Fibroblast of skin of scalp (primary cell): ENCODE measurements at places on chromosomes 16 and 17.

GRCh38 chr16:88976366-88977017, 515 bp downstream of the CBFA2T3 start:
- DNase-seq, result no peak

- no peak for DNase-seq
Observed at GRCh38 chr17:69810326-69810965, 264.6 kb upstream of the KCNJ16 start.

- no peak for DNase-seq
Observed at GRCh38 chr16:25030420-25031131, 15.4 kb upstream of the ARHGAP17 start.

DNA sequence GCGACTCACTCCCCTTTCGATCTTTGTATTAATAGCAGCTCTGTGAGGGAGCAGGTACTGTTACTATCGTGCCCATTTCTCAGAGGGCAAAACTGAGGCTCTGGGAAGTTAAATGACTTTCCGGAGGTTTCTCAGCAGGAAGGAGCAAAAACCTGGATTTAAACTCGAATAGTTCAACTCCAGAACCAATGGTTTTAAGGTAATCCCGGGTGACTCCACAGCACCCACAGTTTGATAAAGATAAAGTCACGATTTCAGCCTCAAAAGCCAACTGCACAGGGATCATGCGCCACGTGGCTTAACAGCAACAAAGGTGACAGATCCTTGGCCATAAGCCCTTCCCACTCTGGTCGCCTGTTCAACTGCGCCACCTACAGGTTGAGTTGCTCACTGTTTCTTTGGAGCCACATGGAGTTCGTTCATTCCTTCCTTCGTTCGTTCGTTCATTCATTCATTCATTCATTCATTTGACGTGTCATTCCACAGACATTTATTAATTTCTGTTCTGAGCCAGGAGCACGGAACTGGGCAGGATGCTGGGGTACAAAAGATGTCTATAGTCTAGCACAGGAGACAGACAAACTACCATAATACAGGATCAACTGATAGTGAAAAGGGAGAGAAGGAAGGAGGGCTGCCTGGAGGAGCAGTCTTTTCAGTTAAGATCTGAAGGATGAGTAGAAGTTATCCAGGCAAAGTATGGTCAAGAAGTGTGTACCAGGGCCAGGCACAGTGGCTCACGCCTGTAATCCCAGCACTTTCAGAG, 134.8 kb downstream of the HS3ST2 start:
- peak; percentile 60 for DNase-seq

DNA sequence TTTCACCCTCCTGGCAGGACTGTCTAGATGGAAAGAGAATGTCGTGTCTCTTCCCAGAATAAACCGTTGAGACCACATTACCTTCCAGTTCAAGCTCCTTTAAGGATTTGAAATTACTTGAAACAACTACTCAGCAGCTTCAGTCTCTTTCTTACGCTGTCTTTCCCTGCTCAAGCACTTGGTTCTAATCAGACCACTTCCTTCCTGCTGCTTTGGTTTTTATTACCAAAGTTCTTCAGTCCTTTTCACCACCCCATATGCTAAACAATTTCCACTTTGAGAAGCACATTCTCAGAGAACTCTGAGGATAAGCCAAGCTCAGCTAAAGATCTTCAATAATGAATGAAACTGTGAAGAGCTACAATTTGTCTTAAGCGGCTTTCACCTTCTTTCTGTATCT, 105.4 kb downstream of the STX8 start:
- DNase-seq, result peak; percentile 8

DNA sequence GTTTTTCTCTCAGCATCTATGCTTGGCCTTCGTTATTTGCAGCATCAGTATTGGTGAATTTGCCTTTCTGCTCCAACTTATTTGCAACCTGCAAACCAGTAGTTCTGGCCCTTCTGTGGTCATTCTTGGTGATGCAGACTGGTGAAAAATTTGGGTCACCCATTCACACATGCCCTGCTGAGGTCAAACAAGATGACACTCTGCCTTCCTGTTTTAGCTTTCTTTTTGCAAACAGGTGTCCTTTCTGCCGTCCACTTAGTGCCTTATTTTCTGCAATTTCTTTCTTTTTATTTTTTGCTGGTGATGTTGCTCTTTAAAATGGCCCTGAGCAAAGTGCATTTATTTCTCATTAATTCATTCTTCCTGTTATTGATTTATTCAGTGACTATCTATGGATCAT, 31.3 kb downstream of the PLCG2 start:
- DNase-seq, result no peak

- peak; percentile 14 for DNase-seq
Observed at GRCh38 chr17:75487351-75488070, 27.8 kb downstream of the CASKIN2 start.

GRCh38 chr16:19707569-19708295, 10.3 kb downstream of the KNOP1 start:
- no peak for DNase-seq

DNA sequence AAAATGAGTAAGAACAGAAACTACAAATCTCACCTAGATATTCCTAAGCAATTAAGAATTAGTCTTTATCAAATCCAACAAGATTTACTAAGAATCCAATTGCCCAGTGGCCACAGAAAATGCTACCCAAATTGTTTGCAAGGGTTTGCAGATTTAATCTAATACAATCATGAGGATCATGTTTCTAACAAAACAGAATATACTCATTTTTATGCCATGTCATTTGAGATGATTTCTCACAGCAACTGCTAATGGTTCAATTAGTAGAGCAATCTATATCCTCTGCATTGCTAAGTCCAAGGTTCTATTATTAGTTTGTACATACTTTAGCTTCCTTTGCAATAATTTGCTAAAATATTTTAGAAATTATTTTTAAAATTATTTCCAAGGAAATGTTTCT, 41.2 kb downstream of the HELZ start:
- DNase-seq, result no peak

GRCh38 chr17:17577373-17577772, 14.1 kb downstream of the PEMT start:
- no peak for DNase-seq

GRCh38 chr17:6306820-6307219, 128.1 kb downstream of the AIPL1 start:
- no peak for DNase-seq

GRCh38 chr16:27374221-27374803, 27.7 kb upstream of the IL21R start:
- no peak for DNase-seq

- no peak for DNase-seq
Observed at GRCh38 chr17:8087075-8087951, at the start of gene ALOX12B. ALOX12B (minus strand) TSS chr17:8087716; CDS start chr17:8087442, 274 bp downstream.

- no peak for DNase-seq
Observed at GRCh38 chr16:29230671-29231096, 175.8 kb downstream of the NPIPB11 start.

DNA sequence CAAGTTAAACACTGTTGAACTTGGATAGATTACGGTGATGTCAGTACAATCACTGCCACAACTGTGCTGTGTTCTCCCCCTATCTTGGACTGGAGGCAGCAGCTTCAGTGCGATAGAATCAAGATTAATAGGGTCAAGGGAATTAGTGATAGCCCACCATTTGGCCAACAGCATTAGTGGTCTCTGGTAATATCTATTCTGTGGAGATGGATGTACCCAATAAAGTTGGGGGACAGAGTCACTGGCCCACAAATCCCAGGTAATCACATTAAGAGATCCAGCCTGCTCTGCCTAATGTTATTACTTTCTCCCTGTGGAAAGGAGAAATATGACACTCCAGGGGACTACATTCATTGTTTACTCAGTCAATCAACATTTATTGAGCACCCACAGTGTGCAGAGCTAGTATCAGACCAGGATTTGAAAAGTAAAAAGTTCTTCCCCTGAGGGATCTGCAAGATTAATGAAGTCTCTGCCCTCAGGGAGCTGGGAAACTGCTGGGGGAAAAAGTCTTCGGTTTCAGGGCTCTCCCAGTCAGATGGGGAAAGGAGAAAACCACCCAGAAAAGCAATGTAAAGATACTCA, 23.6 kb upstream of the ATP5MC1 start:
- DNase-seq, result no peak

DNA sequence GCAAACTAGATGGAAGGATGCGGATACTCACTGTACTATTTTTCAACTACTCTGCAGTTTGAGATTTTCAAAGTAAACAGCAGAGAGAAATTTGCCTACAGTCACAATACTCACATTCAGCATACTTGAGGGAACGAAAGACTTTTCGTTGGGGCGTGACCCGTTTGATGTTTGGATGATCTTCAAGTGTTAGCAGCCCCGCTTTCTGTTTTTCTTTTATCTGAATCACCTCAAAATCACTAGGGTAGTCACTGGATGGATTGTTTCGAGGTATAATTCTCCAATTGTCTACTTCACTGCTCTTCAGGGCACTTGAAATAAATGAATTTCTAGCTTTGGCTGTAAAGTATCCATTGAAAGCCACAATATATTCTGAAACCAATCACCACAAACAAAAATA, 17.8 kb downstream of the MBTPS1 start:
- no peak for DNase-seq

DNA sequence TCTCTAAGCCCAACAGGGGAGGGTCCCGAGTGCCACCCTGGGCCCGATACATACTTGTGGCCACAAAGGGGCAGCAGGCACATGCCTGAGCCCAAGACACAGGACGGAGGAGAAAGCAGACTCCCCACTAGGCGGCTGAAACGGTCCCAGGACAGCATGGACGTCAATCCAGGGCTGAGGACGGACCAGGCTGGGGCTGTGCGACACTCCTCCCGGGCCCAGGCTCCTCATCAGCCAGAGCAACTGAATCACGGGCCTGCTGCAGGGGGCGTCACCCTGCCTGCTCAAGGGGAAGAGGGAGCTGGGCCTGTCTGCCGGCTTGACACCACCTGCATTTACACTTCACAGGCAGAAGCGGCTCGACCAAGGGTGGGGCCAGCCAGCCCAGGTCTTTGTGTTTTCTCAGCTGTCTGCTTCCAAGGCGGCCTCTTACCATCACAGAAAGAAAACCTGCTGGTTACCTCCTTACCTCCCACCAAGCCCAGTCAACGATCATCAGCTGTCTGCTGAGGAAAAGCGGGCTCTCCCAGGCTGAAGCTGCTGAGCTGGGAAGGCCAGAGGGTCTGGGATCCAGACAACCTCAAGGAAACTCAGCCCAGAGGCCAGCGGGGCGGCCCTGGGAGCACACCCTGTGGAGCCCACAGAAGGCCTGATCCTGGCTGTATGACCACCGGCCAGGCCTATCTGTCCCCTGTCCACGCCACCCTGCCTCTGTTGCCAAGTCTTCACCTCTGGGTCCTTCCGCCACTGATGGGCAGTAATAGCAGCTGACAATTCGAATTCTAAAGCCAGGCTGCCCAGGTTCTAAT, 26.4 kb downstream of the KIFC3 start:
- peak; percentile 11 for DNase-seq

- no peak for DNase-seq
Observed at GRCh38 chr16:67781565-67781921, 24.8 kb downstream of the RANBP10 start.

DNA sequence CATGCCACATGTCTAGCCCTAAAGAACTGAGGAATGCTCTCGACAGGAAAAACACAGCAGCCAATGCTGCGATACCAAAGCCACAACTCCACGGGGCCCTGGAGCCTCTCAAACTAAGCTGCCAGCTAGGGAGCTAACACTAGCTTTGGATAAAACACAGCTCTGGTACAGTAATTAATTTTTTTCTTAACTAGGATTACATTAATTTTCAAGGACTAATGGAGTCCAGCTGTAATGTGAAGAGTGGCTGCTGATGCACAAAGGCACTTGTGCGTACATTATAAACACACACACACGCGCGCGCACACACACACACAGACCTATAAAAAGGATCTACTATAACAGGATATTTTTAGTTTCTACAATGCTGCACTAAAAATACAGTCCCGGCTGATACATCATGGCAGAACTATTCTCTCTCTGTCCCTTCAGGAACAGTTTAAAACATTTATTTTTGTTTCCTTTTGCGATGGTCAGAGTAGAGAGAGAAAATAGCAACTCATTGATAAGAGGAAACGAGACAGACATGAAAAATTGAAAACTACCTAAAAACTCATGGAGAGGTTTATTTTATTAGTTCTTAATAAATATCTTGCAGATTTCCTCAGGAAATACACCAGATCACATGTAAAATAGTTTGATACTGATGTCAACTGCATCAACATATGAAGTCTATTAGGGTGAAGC, 88.5 kb downstream of the SMG6 start:
- DNase-seq, result peak; percentile 87

DNA sequence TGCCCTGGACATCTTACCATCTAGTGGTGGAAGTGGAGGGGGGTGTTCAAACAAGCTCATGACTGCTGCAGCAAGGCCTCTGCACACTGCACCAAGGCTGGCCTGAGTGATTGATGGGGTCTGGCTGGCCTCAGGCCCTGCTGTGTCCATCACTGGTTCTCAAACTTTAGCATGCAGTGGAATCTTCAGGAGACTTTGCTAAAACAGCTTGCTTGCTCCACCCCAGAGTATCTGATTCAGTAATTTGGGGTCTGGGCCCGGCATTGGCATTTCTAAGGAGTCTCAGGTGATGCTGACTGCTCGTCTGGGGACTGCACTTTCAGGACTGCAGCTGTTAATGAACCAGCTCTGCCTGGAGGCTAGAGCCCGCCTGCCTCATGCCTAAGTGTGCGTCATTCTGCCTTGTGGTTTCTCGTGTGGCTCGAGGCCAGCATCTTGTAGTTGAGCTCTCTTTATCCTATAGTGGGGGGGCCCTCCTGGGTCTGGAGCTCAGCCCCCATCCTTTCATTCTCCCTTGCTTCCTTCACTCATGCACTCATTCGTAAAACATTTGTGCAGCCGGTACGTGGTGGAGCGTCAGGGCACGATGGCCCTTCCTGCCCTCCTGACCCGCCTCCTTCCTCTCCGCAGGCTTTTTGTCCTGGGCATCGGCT, 4.1 kb downstream of the MGAT5B start:
- DNase-seq, result peak; percentile 96

DNA sequence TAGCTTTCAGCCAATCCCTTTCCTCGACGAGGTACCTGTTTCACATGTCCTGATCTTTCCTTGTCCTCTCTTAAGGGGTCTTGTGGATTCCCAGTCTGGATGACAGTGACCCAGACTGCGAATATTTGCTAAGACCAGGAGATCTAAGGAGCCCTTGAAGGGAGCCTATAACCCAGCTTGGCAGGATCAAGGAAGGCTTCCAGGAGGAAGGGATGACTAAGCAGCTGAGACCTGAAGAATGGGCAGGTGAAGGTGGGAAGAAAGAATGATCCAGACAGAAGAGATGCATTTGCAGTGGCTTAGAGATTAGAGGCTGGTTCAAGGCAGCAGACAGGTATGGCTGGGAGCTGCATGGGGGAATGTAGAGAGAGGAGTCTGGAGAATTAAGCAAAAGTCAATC, 1.9 kb upstream of the PDK2 start:
- DNase-seq, result no peak

GRCh38 chr17:5500589-5501391, 14.4 kb downstream of the MIS12 start:
- peak; percentile 88 for DNase-seq

- DNase-seq, result peak; percentile 47
Observed at GRCh38 chr17:78962345-78962983, 17.3 kb downstream of the LGALS3BP start.

DNA sequence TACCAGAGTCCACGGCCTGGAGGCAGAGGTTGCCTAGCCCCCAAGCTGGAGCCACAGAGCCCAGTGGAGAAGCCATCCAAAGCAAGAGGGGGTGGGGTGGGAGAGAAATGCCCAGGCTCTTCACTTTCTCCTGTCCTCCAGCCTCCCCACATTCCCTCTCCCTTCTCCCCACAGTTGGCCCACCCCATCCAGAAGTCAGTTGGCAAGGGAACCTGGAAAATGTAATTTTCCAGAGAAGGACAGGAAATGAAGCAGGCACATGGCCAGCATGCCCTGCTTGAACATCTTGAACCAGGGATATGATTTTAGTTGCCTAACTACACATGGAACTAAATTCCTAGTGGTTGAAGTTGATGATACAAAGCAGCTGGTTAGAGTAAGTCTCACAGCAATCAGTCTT, 73.3 kb upstream of the IRX6 start:
- peak; percentile 28 for DNase-seq
